SW480 (cell line): ENCODE measurements at places on chromosomes 7 and 10.

- DNase-seq = no peak
Measured at GRCh38 chr7:67105377-67105776, 108.7 kb downstream of the TYW1 start.

GRCh38 chr7:101486433-101487104, 123.9 kb downstream of the COL26A1 start:
- DNase-seq = no peak

GRCh38 chr7:27185854-27186667, 1.0 kb upstream of the HOXA11 start:
- peak; percentile 17 for DNase-seq

DNA sequence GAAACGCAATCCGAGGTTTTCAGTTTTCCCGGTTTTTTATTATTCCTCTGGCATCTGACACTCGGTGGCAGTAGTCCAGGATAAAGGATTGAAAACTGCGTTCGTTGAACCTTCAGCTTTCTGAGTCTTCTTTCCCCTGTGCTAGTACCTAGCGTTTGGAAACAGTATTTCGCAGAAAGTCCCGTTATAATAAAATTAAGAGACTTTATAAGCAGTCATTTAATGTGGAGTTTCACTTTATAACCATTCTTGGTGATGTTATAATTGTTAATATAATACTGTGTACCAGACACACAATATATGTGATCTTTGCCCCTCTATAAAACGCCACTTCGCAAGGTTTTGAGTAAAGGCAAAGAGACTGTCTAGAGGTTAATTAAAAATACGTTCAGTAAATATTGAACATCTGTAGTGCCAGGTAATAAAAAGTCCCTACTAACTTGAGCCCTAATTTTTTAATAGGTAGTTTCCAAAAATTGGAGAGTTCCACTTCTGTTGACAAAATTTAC, 874 bp downstream of the CISD1 start:
- no peak for DNase-seq

GRCh38 chr7:23895666-23896096, 185.7 kb downstream of the STK31 start:
- DNase-seq = peak; percentile 54
